SJCRH30 (cell line): ENCODE measurements at places on chromosomes 1 and 21.

GRCh38 chr1:211732293-211732980 is 57.0 kb upstream of the NEK2 start:
- DNase-seq, result no peak

- DNase-seq, result no peak
These were observed 462.3 kb upstream of the NFIA start for GRCh38 chr1:60620087-60620486.

GRCh38 chr1:64864018-64864940 is 102.1 kb downstream of the JAK1 start:
- DNase-seq, result peak; percentile 42

DNA sequence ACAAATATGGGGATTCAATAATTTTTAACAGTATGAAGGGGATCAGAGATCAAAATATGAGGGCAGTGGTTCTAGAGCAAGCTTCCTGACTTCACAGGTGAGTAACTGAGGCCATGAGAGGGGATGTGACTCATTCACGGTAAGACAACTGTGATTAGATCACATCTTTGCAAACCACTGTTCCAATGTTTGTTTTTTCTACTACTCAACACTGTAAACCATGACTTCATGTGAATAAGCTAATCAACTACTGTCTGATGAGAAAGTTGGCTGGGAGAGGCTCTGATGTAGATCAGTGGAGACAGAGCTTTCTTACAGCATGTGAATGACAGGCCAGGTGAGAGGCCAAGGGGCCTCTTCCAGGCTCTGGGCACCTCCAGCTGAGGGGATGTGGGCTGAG is 84.7 kb downstream of the BRINP2 start:
- peak; percentile 4 for DNase-seq

DNA sequence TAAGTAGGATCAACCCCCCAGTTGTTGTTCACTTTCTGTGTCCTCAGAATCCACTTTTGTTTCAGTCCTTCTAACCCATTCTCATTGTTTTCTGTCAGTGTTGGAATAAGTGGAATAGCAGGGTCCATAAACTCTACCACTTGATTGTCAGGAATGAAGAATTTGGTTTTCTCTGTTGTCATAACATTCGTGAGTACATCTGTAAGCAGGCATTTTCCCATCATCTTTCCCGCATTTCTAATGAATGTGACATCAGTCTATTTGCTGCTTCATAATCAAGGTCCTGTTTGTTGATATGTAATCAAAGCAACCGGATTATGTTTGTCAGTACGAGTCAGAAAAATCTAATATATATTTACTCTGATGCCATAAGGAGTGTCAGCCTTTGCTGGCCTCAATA is 147.1 kb downstream of the KIF26B start:
- DNase-seq, result no peak

DNA sequence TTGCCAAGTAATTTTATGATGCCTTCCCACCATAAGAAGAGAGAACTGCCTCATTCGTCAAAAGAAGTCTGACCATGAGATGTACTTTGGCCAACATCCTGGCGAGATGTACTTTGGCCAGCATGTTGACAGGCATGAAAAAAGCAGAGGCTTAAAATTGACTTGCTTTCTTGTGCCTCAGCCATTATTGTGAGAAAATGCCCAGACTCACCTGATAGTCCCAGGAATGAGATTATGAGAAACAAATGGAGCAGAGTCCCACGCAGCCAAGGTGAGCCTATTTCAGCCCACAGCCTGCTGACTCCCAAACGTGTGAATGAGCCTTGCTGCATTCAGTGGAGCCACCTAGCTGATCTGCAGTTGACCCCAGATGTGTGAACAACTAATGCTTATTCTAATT is 43.5 kb upstream of the ZNF644 start:
- DNase-seq, result no peak

DNA sequence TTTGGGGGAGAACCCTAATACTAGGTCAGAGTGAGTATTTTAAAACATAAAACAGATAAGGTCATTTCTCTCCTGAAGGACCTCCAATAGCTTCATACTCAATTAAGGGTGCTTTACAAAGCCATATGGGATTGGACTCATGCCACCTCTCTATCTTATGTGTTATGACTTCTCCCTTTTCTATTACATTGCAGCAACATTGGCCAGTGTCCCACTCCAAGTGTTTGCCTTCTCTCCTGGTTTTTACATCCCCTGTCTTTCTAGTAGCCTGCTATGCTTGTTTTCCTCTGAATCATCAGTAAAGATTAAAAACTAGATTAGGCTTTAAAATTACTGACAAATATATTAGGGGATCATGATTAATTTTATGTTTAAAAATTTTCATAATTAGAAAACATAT is 66.6 kb downstream of the SCMH1 start:
- DNase-seq, result no peak

DNA sequence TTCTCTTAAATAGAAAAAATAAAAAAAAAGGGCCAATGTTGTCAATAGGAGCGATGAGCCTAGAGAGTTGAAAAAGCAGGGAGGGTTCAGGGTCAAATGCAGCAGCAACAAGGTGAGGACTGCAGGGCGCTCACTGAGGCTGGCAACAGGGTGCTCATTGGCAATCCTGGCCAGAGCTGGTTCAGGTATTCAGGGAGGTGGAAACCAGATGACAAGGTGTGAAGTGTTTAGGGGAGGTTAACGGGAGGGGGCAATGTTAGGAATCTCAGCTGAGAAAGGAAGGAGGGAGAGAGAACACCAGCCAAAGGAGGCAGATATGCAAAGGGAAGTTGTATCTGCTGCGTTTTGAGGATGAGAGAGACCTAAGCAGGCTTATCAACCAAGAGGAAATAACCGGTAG is 129.8 kb upstream of the DAB1 start:
- DNase-seq, result no peak

- no peak for DNase-seq
These were observed 3.5 kb downstream of the FCRLA start for GRCh38 chr1:161710560-161710959.

DNA sequence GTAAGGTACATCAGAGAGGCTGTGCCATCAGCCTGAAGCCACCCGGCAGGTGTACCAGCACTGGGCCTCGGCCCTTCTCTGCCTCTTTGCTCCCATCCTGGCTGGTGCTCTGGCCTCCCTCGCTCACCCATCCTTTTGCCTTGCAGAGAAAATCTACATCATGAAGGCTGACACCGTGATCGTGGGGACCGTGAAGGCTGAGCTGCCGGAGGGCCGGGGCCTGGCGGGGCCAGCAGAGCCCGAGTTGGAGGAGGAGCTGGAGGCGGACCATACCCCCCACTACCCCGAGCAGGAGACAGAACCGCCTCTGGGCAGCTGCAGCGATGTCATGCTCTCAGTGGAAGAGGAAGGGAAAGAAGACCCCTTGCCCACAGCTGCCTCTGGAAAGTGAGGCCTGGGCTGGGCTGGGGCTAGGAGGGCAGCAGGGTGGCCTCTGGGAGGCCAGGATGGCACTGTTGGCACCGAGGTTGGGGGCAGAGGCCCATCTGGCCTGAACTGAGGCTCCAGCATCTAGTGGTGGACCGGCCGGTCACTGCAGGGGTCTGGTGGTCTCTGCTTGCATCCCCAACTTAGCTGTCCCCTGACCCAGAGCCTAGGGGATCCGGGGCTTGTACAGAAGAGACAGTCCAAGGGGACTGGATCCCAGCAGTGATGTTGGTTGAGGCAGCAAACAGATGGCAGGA is 24.5 kb upstream of the TNFRSF1B start:
- DNase-seq, result peak; percentile 61

DNA sequence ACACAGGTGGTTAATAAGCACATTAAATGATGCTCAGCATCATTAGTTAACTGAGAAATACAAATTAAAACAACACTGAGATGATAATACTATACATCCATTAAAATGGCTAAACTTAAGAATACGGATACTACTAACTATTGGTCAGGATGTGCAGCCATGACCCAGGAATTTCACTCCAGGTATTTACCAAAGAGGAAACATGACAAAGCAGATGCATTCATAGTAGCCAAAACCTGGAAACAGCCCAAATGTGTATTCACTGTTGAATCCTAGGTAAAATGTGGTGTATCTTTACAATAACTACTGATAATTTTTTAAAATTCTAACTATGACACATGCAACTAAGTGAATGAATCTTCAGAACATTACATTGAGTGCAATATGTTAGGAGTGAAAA is 73.0 kb downstream of the PTPRC start:
- DNase-seq, result no peak

- no peak for DNase-seq
These were observed 135.7 kb upstream of the KRTAP19-8 start for GRCh38 chr21:31173881-31174555.

GRCh38 chr1:90139837-90140236 is 144.9 kb downstream of the ZNF326 start:
- no peak for DNase-seq

DNA sequence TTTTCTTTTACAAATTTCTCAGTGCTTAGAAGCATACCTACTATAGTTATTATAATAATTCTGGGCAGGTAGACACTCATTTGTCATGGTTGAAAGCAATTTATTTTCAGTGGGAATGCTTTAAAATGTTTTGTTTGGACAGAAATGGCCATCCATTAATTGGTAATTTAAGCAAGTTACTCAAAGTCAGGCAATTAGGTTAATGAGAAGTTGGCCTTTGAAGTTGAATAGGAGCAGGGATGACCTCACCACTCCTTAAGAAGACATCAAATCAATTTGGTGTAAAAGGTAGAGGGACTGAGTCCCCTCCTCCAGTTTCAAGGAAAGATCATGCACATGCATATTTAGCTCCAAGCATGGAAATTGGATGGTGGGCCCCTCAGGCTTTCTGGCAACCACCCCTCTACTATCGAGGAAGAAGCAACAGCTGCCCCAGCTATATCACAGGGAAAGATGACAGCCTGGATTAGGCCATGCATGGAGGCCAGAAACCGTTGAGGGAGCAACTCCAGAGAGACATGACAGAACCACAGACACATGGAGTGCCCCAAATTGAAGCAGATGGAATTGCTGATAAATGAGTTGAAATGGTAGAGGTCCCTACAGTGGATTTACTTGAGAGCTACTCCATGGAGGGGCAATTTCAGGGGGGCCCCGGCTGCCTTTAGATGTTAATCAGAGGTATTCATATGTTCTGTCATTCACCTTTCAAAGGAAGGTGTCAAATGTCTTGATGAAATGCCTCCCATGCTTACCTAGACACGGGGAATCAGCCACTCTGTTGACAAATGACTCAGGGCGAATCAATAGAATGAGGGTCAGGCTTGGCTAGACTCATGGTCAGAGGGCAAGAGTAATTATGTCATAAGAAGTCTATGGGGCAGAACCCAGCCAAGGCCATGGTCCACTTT is 26.7 kb downstream of the HLX start:
- peak; percentile 98 for DNase-seq

GRCh38 chr1:83998498-83999315 is at the start of gene TTLL7:
TTLL7 (minus strand) TSS chr1:83999132; CDS start chr1:83952211, 46,921 bp downstream.
- DNase-seq, result peak; percentile 92

GRCh38 chr1:117512728-117513321 is 93.0 kb upstream of the TENT5C start:
- DNase-seq, result peak; percentile 44

- no peak for DNase-seq
These were observed 4.1 kb downstream of the SFT2D2 start for GRCh38 chr1:168229893-168230292.

DNA sequence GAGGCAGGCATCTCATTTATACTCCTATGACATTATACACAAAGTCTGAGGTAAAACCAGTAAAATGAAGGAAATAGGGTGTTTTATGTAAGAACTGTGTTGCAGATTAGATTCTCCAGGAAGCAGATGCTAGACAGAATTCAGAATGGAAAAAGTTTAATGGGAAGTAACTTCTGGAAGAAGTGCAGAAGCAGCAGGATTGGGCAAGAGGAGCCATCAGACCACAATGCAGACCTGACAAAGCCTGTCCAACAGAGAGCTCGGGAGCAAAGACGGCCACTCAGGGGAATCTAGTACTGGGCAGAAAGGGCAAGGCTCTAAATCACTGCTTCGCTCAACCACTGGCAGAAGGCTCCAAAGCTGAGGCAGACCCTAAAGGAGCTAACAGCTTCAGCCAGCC is 33.7 kb downstream of the FBXO42 start:
- DNase-seq, result no peak

DNA sequence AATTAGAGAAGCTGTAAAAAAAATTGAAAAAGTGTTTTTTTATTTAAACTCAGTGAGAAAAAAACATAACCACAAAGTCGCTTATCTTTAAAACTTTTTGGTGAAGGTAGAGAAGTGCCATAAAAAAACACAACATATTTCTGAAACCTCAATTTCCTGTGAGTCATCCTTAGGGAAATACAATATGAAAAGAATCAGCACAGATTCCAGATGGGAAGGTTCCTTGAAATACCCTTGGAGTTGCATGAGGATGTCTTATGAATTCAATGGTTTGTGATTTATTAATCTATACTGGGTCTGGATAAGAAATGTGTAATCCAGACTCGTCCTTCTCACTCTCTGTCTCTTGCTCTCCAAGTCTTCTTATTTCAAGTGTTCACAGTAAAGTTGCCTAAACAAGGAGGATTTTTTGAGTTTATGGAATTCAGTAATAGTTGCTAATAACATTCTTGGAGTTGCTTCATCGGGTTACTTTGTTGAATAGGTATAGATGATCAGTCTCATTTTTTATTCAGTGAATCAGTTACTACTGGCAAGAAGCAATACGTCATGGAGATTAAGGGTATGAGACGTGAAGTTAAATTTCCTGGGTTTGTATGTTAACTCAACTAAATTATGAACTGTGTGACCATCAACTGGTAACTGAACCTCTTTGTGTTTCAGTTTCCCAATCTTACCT is 191.4 kb downstream of the KCNK2 start:
- peak; percentile 13 for DNase-seq

DNA sequence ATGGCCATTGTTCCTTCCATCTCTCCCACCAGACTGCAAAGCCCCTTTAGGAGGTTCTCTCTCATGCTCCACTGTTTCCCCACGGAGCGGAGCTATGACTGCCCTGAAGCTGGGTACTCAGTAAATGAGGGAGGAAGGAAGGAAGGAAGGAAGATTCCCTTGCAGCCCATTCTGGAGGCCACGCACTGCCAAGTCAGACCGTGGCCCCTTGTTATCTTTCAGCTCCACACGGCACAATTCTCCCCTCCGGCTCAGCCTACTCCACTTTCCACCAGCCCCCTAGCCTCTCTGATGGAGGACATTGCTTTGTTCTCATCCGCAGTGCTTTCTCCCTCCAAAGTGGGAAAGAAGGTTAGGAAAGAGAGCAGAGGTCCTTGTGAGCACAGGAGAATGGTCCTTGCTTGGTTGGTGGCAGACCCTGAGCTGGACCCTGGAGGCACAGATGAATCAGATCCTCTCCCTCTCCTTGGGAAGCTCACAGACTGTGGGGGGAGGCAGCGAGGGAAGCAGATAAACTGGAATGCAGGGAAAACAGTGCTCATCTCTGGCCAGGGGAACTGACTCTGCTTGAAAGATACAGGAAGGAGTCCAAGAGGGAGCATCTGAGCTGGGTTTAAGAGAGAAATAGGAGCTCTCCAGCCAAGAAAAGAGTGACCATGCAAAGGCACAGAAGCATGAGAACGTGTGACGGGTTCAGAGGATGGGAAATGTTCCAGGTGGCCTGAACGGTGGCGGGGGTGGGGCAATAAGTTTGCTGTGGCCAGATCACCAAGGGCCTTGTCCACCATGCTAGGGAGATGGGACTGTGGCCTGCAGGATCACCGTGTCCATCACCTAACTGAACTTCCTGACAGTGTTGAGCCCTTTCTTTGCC is 52.6 kb downstream of the GLIS1 start:
- no peak for DNase-seq

- DNase-seq, result peak; percentile 25
These were observed 12.2 kb downstream of the CRABP2 start for GRCh38 chr1:156692925-156693847.
